Body of pancreas (tissue), 4 donors: ENCODE measurements at places on chromosomes 3 and 15. TPM values are rescaled to one million over a fixed set of nuclear protein-coding genes. Genes with fewer than 3 reads are reported as not detected.

GRCh38 chr15:41832875-41833274, 5.0 kb downstream of the JMJD7 start:
- DNase-seq: no peak

GRCh38 chr3:79125313-79125984, 642.3 kb downstream of the ROBO1 start:
- no peak for DNase-seq

TGM4 gene
- total RNA-seq: not detected

COL7A1 gene
- 2.3 TPM for total RNA-seq

EPHB3 gene
- total RNA-seq: 10.1 TPM

GRCh38 chr3:23501201-23501802, 298.2 kb downstream of the UBE2E2 start:
- no peak for DNase-seq

DNA sequence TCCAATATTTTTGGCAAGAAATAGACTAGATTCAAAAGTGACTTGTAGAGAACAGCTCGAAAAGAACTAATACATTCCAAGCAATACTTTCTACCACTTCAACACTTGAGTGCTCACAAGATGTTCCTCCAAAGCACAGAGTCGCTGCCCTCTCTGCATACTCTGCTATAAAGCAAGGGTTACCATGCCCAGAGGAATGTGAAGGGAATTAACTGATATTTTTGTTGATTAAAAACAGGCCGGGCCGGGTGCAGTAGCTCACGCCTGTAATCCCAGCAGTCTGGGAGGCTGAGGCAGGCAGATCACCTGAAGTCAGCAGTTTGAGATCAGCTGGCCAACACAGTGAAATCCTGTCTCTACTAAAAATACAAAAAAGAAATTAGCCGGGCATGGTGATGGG, 57.6 kb upstream of the CSPG5 start:
- DNase-seq: no peak

DNA sequence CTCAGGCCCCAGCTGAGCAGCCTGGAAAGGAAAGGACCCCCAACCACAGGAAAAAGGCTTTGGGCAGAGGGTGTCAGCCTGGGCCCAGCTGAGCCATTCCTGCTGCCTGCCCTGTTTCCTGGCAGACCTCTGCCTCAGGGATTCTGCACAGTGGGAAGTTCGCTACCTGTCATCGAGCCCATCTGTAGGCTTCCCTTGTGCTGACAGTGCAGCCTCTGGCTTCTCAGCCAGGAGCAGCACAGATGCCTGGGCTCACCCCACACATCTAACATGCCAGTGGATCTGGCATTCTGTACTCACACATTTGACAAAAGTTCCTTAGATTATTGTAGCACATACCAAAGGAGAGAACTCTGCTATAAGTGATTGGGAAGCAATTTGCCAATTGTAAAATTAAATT, 202.2 kb downstream of the SSR3 start:
- DNase-seq: no peak

GOLGA8S gene
- total RNA-seq: not detected

DNA sequence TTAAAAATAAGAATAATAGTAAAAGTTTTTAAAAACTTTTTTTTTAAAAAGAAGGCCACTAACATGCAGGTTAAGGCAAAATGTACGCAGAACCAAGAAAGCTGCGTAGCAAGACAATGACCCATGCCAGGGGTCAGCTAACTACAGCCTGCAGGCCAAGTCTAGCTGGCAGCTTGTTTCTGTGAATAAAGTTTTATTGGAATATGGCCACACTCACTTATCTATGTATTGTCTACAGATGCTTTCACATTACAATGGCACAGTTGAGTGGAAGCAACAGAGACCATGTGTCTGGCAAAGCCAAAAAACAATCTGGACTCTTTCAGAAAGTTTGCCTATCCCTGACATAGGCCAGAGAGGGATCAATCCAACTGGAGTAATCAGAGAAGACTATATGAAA, 46.7 kb downstream of the WWTR1 start:
- DNase-seq: no peak
